Activated CD8-positive, alpha-beta memory T cell treated with anti-CD3 and anti-CD28 coated beads for 1 hour (primary cell): ENCODE measurements at places on chromosomes 2 and 18.

DNA sequence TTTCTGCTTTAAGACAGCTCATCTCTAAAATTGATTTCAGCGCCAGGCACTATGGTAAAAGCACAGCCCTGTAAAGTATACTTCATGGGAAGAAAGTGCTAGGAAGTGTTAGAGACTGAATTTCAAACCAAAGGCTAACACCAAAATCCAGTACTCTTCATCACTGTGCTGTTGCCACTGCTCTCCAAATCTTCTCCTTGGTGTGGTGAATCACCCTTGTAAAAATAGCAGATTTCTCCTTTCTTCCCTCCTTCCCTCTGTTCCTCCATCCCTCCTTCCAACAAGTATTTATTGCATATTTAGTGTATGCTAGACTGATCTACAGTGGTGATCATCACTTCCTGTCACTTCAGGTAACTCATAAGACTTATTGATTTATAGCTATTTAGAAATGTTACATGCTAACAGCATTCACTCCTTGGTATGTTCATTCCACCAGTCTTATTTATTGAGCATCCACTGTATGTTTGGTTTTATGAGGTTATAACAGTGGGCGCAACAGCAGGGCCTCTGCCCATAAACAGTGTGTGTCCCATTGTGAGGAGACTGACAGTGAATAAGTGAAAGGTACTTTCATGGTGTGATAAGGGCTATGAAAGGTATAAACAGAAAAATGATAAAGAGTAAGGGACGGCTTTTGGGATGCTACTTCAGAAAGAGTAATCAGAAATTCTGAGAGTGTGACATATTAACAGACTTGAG, 20.0 kb downstream of the KDM3A start:
- DNase-seq: no peak

DNA sequence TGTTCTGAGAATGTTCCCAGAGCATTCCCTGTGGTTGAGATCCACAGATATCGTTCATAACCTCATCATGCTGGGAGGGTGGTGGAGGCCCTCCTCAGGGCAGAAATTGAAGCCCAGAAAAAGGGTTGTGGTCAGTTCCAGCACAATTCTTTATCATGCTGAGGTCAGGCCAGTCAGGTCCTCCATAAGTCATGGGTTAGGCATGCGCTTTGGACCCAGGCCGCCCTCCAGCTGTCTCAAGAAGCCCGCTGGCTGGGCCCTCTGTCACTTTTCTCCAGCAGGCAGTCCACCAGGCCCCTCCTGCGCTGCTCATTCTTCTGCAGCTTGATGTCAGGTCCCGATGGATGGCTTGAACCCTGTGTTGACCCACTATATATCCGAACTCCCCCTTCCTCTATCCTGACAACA, 151.1 kb upstream of the NT5C1B start:
- no peak for DNase-seq

- DNase-seq: no peak
Observed at GRCh38 chr18:76482971-76483691, 11.9 kb downstream of the ZNF516 start.

DNA sequence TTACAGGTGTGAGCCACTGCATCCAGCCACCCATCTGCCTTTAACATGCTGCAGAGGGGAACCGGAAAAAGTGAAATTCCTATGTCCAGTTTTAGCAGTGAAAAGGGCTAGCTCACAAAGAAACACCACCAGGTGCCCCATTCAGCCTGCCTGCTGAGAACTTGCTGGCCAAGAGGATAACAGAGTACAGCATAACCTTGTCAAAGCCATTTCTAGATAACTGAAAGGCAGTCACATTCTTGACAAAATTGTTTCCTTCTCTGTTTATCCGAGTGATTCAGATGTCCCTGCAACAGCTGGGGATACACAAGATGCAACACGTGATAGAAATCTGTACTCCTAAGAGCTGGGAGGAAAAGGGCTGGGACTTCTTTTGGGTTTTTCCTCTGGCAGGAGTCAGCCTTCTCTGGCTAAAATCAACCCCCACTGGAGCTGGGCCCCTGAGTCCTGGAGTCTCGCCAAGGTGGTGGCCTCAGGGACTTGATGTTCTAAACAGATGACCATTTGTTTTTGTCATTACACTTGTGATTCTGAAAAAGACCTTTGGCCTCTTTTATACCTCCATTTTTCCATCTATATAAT, 505.4 kb downstream of the BCL11A start:
- DNase-seq: no peak

GRCh38 chr2:224173933-224174332, 134.8 kb upstream of the SERPINE2 start:
- DNase-seq: no peak

- no peak for DNase-seq
Observed at GRCh38 chr2:79630060-79630459, 117.2 kb downstream of the CTNNA2 start.

- no peak for DNase-seq
Observed at GRCh38 chr2:48197618-48198017, 291.3 kb upstream of the FBXO11 start.

DNA sequence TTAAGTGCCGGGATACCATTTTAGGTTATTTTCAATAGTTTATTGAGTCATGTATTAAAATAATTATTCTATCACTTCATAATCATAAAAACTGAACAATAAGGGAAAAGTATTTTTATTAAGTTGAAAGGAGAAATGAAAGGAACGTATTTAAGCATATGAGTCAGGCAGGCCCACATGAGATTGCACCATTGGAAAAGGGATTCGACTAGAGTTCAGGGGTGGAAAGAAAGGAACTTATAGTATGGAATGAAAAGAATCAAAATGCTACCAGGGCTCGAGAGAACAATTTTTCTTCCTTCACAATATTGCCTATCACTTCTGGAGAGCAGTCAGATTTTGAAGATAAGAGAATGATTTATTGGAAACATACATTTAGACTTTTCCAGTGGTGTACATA, 516.5 kb upstream of the NETO1 start:
- no peak for DNase-seq

- no peak for DNase-seq
Observed at GRCh38 chr2:210480079-210480478, 3.5 kb upstream of the LANCL1 start.

DNA sequence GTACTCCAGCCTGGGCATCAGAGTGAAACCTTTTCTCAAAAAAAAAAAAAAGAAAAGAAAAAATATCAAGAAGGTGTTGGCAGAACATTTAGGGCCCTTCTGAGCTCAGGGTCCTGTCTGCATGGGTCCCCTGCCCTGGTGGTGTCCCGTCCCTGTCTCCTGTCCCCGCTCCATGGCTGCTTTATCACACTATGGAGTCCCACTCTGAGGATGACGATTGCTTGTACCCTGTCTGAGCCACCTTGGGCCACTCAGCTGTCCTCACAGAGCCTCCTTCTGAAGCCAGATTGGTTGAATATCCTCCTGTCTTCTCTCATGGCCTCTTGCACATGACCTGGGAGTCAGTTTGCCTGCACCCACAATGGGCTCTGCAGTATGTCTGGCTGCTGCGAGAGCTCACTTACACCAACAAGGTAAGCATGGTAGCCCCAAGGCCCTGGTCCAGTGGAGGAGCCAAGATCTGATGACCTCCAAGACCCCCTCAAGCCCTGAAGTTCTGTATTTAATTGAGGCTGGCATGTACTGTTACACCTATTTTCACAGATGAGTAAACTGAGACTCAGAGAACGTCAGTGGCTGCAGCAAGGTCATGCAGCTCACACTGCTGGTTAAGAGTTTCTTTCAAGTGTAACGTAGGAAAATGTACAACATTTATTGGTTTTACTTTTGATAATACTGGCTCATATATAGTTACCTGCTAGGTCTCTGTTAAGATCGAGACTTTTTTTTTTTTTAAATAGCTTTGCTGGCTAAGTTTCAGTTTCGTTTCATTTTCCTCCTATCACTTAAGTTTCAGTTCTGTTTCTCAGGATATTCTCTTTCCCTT, 16.9 kb upstream of the ZCCHC2 start:
- no peak for DNase-seq

GRCh38 chr2:164084066-164084465, 348.3 kb upstream of the FIGN start:
- DNase-seq: no peak

GRCh38 chr2:128357506-128358370, 39.1 kb upstream of the HS6ST1 start:
- DNase-seq: no peak

GRCh38 chr18:47120428-47120827, 29.9 kb downstream of the HDHD2 start:
- DNase-seq: no peak

GRCh38 chr2:101688261-101688660, 9.2 kb upstream of the MAP4K4 start:
- no peak for DNase-seq

- no peak for DNase-seq
Observed at GRCh38 chr2:224876522-224876921, 160.4 kb upstream of the CCDC195 start.
